ENCODE measurements at places on chromosomes 3 and 15.

- DNase-seq = no peak
Measured at GRCh38 chr3:142958707-142959106, 4.8 kb downstream of the PAQR9 start.

DNA sequence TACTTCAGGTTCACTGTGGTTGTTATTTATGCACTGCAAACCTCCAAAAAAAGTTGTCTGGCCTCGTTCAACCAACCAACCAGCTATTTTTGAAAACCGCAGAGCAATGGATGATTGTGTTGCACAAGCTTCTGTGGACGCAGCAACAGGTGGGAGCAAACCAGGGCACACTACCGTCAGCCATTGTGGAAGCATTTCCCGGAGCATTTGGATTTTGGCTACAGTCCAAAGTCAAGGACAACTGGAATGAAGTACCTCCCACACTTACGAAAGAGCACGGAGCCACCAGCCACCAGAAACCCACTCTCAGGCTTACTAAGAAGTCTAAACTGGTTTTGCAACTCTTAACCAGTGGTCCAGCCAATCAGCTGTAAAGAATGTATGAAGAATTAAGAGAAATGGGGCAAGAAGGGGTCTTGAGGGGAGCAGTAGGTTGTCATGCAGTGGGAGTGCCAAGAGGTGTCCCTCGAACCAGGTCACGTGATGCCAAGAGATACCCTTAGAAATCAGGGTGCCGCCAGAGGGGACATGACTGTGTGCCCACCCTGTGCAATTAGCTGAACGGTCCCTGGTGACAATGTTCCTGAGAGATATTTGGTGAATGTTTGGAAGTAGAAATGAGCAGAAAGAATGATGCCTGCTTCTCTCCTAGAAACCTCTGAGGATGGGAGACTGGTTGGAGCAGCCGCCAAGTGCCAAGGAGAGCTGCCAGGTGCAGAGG is 68.9 kb upstream of the PCSK6 start:
- no peak for DNase-seq

DNA sequence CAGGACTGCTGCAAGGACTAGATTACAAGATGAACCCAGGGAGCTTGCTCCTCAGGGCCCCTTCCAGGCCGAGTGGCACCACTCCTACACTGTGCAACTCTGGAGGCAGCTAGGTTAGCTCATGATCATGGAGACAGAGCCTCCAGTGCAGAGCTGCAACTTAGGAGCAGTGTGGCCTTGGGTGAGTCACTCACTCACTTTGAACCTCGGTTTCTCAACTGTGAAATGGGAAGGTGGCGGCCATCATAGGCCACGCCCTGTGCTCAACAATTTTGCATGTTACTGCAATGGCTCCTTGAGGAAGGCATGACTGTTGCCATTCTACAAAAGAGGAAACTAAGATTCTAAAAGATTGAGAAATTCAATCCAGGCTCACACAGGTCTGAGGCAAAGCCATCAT is 11.2 kb upstream of the CXCR6 start:
- no peak for DNase-seq

DNA sequence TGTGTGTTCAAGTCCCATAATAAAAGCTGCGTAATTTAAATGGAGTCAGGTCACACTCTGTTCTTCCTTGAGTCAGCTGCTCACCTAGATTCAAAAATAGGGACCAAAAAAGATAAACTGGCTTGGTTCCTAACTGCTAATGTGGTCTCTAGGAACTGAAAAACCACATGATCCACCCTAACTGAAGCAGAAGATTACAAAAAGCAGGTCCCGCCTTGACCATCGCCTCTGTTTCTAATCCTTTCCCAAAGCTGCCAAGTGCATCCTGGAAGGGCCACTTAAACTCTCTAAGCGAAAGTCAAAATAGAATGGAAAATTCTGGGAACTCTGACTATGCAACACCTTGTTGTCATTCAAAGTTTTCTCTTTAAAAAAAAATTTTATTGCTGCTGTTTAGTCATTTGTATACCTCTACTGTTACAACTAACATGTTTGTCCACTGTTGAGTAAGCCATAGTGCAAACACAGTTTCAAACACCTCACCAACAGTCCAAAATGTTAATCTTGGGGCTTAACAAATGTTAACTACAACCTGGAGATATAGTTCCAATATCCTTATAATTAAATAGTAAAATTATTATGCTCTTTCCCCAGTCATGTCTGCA is 88.9 kb upstream of the THBS1 start:
- DNase-seq = no peak

GRCh38 chr15:64024172-64025050 is 21.9 kb downstream of the DAPK2 start:
- no peak for DNase-seq

- peak; percentile 19 for DNase-seq
Measured at GRCh38 chr3:123258811-123259420, 57.2 kb downstream of the SEC22A start.

- no peak for DNase-seq
Measured at GRCh38 chr3:38397320-38397719, 50.7 kb downstream of the XYLB start.

All from pulmonary artery endothelial cell (primary cell).